COR-L47 (cell line): ENCODE measurements at places on chromosomes 3 and 15.
A peak's percentile ranks its signal among the peaks of the same experiment; 100 is the strongest.

- no peak for DNase-seq
Observed at GRCh38 chr3:10550705-10551104, 45.3 kb upstream of the ATP2B2 start.

GRCh38 chr3:134699721-134700120, 48.9 kb upstream of the KY start:
- no peak for DNase-seq

DNA sequence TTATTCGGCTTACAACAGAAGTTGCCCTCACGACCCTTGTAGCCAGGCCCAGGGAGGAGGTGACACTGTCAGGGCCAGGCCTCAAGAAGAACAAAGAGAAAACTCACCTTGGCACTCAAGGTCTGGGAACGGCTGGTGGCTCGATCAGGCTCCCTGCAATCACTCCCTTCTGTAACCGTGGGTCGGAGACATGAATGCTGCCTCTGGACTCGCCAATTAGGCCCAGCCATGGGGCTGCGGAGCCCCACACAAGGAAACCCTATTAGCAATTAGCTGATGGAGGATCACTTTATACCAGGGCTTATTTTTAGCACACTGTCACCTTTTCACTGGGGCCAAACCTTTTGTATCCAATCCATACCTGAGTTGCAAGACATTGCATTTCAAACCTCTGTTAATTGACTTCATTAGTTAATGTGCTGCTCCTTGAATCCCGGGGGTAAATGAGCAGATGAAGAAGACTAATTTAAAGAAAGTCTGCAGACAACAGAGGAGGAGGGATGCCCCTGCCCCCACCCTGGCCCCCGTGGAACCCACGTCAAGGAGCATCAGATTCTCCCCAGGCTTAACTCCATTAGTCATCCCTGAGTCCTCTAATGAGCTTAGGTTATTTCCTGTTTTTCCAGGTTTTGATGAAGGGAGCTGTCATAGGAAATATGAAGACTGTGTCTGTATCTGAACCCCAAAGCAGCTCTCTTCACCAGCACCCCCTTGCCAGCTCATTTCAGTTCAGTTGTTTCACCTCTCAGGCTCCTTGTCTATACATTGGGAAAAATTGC, 255.3 kb downstream of the RORA start:
- DNase-seq, result no peak

DNA sequence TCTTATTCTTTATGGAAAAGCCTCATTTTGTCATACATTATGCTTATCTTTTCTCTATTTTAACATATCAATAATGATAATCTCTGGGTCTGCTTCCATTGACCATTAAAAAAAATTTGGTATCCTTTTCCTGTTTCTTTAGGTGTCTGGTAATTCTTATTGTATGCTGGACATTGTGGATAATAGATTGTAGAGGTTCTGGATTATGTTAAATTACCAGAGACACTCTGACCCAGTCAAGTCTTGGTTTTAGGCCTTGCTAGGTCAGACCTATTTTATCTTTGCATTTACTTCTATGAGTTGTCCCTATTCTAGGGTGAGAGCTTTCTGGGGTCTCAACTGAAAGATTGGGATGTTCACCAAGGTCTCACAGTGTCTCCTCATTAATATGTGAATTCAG, 9.3 kb downstream of the MOBP start:
- DNase-seq, result no peak

DNA sequence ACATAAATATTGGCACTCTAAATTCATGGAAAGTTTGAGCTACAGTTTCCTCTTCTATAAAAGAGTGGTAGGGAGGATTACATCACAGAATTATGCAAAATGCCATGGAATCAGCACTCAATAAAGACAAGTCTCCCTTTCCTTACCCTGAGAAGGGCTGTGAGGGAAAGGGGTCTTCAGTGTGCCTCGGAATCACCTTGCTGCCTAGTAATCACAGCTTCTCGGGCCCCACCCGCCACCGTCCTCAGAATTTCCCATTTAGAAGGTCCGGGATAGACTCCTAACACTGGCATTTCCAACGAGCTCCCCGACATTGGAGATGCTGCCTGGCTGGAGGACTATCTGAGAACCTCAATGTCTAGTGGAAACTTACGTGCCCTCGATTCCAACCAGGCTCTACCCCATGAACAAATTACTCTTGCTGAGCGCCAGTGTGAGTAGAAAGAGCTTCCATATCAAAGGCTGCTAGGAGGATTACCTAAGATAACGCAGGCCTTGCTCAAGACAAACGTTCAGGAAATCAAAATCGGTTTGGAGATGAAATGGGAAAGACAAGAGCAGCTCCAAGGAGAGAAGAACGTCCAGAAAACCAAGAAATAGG, 92.1 kb upstream of the CHD2 start:
- DNase-seq, result no peak

GRCh38 chr3:18559331-18559842, 134.2 kb upstream of the SATB1 start:
- DNase-seq, result peak; percentile 34

DNA sequence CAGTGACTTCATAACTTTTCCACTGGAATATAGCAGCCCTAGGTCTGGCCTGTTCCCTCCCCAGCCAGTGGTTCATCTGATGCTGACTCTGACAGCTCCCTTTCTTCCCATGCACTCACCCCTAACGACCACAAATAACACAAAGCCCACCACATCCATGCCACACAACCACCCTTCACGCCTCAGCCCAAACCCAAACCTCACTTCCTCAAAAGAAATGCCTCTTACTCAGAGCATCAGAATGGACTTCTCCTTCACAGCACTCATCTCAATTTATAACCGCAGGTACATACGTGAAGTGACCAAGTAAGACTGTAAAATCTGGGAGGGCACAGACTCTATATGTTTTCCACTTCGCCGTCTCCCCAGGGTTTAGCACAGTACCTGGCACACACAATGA, 1.1 kb downstream of the RBSN start:
- DNase-seq, result no peak

GRCh38 chr15:65423150-65423975, 616 bp upstream of the IGDCC4 start:
- no peak for DNase-seq

DNA sequence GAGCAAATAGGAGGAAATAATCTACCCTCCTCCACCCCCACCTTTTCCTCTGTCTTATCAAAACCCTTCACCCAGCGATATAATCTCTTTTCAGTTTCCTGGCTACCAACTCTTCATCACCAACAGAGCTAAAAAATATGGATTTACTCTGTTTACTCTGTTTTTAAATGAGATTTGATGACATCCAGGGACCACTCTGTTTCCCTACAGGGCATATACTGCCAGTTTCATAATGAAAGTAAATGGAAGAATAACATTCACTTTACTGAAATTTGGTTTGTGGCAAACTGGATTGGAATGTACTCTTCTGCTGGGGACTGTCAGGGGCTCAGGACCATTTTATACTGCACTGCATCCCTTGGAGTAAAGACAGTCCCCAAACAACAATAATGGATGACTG, 80.1 kb upstream of the PTX3 start:
- DNase-seq, result no peak

- no peak for DNase-seq
Observed at GRCh38 chr15:93073465-93073952, 15.5 kb downstream of the RGMA start.

DNA sequence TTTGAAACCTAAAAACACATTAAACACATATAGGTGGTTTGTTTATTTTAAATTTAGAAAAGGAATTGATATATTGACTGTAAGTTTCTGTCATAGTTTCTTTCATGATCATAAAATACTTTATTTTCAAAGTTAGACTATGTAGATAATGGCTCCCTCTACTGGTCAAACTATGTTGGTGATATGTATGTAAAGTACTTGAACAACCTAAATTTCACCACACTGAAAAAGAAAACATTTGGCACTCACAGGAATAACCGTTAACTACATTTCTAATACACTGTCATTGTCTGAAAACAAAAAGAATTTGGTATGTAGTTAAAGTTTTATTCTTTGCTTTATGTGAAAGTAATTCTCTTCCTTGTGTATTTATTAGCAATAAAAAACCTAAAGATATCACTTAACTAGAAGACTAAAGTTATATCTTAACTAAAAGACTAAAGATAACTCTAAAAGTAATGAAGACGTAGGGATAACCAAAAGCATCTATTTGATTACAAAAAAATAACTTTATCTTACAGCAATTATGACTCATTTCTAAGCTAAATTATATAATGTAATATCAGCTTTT, 427.5 kb downstream of the VGLL3 start:
- DNase-seq, result peak; percentile 9

- no peak for DNase-seq
Observed at GRCh38 chr15:39599871-39600270, 19.0 kb downstream of the THBS1 start.
